NCI-H2081 treated with DMSO at 0.1 percent for 48 hours (cell line): ENCODE measurements at places on chromosomes 6 and 20.

GRCh38 chr6:87869064-87869905 lies 167.3 kb upstream of the AKIRIN2 start:
- DNase-seq = no peak

DNA sequence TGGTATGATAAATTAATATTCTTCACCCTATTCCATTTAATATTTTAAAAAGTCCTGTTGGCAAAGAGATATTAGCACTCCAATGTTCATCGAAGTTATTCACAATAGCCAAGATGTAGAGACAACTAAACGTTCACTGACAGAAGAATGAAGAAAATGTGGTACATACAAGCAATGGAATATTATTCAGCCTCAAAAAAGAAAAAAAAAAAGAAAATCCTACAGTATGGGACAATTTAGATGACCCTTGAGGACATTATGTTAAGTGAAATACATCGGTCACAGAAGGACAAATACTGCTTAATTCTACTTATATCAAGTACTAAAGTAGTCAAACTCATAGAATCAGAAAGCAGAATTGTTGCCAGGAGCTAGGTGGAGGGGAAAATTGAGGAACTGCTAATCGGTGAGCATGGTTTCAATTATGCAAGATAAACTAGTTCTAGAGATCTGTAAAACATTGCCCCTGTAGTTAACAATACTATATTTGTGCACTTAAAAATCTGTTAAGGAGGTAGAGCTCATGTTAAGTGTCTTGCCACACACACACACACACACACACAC lies 4.7 kb downstream of the GCLC start:
- no peak for DNase-seq

- no peak for DNase-seq
These were observed 161.6 kb upstream of the MARCKS start for GRCh38 chr6:113695516-113695915.

DNA sequence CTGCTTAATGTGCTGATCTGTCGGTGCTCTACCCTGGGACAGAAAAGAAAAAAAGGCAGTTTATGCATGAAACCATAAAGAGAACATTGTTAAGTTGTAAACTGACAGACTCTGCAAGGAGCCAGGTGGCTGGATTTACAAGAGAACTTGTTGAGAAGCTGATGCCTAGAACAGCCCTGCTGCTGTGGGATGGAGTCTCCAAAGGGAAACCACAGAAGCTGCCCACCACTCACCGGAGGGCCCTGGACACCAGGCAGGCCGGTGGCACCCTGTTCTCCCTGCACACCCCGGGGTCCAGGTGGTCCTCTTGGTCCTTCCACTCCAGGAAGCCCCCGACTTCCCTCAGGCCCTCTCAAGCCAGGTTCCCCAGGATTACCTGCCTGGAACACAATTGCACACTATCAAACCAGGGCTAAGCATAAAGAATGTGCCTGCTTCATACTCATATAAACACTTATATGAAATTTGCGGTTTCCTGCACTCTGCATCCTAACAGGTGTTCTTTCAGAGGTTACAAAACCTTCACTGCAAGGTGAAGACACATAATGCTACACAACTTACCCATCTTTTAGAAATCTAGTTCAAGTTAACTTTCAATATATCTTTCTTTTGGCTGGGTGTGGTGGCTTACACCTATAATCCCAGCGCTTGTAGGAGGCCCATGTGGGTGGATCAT lies 68.2 kb downstream of the COL9A1 start:
- no peak for DNase-seq

- DNase-seq = no peak
These were observed 58.7 kb downstream of the AGPAT4 start for GRCh38 chr6:161215193-161215592.

- no peak for DNase-seq
These were observed 283.4 kb downstream of the HAO1 start for GRCh38 chr20:7656687-7657467.

GRCh38 chr6:137731960-137732616 lies 135.0 kb upstream of the TNFAIP3 start:
- no peak for DNase-seq

DNA sequence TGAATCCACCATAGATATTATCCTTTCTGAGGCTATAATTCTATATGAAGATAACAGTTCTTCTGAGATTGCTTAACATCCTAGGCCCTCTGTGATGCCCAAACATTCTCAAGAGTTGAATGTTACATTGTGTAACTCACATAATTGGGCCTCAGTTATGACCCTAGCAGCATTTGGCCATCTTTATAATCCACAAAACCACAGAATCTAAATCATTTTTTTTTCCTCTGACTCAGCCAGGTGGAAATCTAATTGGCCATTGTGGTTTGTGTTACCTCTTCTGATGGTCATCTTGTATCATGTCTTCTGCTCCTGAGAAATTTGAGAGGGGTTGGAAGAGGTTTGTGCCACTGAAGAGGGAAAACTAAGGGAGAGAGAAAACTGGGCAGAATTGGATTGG lies 99.5 kb downstream of the LINC00237 start:
- DNase-seq = no peak
